ENCODE measurements at places on chromosomes 5 and 9.

- DNase-seq = no peak
Observed at GRCh38 chr5:44486591-44486990, 97.4 kb upstream of the FGF10 start.

- no peak for DNase-seq
Observed at GRCh38 chr9:124481115-124481514, 26.1 kb downstream of the NR5A1 start.

DNA sequence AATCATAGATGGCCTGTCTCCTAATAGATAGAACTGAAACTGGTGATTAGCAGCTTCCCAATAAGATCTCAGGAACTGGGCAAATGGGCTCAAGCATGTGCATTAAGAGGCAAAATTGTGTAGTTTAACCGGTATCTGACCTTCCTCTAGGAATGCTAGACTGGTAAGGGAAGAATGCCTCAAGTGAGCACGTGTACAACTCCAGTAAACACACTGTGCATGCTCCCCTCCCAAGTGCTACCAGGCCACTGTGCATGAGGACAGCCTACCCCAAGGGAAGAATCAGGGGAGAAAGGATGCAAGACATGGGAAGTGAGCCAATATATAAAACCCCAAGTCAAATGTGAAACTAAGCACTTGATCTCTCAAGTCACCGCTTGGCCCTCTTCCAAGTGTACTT lies 1157.4 kb upstream of the CDH18 start:
- DNase-seq = no peak

GRCh38 chr9:94600715-94601114 lies 7.1 kb upstream of the FBP2 start:
- DNase-seq = no peak

GRCh38 chr5:167916261-167916691 lies 375.2 kb upstream of the WWC1 start:
- DNase-seq = no peak

- DNase-seq = no peak
Observed at GRCh38 chr9:137224830-137225694, at the start of gene CYSRT1. Gene CYSRT1 (plus strand): TSS chr9:137225174. CDS start chr9:137225622, 448 bp downstream.

DNA sequence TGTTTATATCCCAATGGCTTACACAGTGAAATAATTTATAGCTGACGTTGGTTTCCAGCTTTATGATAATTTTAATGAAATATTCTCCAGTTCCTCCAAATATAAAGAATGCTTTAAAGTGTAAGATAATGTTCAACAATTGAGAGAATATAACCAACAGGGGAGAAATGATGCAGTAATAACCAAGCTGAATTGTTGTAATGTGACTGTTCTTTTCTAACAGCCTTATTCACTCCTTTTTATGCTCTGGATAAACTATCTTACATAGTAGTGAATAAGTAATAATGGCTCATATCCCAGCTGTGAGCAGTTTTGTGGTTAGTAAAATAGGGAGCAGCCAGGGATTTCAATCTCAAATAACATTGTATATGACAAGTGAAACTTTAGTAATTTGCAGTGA lies 2348.7 kb upstream of the ACO1 start:
- DNase-seq = no peak

- DNase-seq = no peak
Observed at GRCh38 chr5:135323227-135323626, 75.8 kb downstream of the MACROH2A1 start.

DNA sequence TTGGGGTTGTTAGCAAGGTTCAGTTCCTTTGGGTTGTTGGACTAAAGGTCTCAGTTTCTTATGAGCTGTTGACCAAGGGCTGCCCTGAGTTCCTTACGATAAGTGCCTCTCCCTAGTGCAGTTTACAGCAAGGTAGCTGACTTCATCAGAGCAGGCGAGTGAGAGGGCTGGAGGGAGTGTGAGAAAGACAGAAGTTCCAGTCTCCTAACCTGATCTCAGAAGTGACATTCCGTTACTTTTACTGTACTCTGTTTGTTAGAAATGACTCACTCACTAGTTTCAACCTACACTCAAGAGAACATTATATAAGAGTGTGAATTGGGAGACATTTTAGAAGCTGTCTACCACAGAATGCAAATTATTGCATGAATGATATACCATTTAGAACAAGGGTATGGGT lies 21.2 kb upstream of the IL31RA start:
- DNase-seq = no peak

- DNase-seq = no peak
Observed at GRCh38 chr5:19319252-19319651, 668.7 kb downstream of the CDH18 start.

DNA sequence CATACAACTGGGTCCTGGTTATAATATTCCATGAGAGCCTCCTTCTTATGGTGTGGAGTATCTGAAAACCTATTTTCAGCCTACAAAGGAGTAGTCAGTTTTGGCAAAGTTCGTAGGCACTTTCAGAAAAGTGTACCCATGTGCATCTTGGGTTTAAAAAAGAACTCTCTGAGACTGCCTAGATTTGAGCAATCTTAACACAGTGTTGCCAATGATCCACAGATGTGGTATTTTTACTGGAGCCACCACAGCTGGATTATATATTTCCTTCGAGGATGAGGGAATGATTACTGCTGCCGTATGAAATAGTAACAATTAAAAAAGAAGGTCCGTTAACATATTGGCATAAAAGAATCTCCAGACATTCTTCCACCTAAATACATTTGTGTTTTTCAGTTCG lies 1.1 kb downstream of the PALM2AKAP2 start:
- DNase-seq = no peak

DNA sequence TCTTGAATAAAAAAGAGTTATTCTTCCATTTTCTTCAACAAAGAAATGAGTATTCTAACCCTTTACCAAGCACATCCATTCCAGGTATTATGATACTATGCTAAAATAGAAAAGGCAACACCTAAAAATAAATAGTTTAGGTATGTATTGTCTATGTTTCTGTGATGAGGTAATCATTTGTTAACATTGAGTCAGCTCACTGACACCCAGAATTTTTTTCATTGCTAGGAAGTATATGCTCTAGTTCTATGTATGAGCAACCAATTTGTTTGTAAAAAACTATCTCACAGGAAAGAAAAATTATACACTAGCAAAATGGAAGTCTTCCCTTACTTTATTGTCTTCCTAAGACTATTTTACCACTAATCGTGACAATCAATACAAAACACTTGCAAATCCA lies 615.6 kb upstream of the GRIN3A start:
- no peak for DNase-seq

GRCh38 chr5:58016358-58016757 lies 443.5 kb downstream of the PLK2 start:
- DNase-seq = no peak

GRCh38 chr5:94396687-94397086 lies 221.7 kb downstream of the KIAA0825 start:
- no peak for DNase-seq

- DNase-seq = no peak
Observed at GRCh38 chr5:136039202-136039601, 10.4 kb downstream of the TGFBI start.

DNA sequence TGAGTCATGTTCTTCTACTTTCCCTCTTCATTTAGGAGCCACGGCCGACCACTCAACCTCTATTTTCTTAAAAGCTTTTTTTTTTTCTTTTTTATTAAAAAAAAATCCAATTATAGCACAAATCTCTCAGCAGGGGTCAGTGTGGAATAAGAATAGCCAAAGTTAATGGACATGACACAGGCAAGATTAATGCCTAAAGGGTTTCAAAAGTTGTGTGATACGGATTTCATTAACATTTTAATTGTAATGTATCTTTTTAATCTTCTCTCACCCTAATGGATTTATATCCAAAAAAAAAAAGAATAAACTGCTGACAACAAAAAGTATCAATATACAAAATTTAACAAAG lies 5.4 kb downstream of the NACC2 start:
- DNase-seq = no peak

- DNase-seq = no peak
Observed at GRCh38 chr9:105238302-105238701, 6.1 kb upstream of the SLC44A1 start.

- DNase-seq = no peak
Observed at GRCh38 chr9:20702570-20702969, 18.5 kb downstream of the FOCAD start.

DNA sequence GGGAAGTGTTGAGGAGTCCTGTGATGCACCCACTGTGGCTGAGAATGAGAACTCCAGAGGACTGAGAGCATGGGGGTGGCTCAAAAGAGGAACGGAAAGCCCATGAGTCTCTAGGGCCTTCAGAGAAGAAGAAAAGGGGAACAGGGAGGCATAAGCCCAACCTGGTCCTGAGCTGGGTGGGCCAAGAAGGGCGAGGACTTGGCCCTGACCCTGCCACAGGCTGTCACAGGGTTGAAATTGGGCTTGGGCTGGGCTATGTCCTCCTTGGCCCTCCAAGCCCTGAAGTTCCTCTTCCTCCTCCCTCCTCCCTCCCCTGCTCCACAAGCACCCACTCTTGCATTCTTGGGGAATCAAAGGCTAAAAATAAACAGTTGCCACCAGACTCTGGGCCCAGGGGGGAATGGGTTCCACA lies 49.3 kb upstream of the PPARGC1B start:
- DNase-seq = no peak

DNA sequence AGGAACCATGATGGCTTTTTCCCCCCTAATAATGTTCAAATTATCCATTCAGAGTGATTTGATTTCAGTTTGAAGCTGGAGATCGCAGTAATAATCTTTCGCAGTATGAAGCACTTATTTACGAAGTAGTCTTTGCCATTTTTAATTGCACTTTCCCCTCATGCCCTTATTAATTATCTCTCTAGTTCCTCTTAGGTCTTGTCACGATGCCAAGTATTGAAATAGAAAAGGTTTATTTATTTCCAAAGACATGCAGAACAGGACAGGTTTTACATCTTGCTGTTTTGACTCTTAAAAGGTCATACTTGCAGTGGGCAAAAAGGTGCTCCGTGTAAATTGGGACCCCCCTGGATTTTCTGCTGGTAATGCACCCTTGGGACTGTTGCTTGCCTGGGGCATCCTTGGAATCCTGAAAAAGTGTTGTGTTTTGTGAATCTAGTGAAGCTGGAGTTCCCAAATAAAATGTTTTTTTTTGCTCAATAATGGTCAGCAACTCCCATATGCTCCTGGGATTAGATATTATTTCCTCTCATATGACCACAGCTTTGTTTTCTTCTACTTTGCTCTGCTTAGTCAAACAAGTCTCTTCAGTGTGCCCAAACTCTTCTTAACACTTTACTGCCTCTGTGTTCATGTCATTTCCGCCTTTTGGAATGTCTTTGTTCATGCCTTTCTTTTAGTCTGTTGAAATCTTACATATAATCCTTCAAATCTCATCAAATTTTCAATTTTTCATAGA lies 278.3 kb downstream of the TMEM38B start:
- no peak for DNase-seq

- no peak for DNase-seq
Observed at GRCh38 chr5:5667136-5667554, 244.7 kb downstream of the ICE1 start.

DNA sequence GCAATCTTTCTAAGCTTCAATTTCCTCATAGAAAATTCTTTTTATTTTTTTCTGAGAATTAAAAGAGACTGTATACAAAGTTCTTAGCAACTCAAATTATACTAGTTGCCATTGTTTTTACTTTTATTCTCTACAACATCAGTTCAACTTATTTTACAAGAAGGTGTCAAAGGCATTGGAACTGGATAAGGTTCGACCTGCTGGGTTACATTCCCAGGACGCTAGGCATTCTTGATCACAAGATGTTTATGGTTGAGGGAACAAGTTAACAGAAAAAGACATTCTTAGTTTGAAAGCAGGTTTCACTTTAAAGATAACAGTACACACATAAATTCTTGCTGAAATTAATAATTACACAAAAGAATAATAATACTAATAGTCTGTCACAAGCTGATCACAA lies 163.5 kb upstream of the SNX2 start:
- no peak for DNase-seq

Measured in DMS153 (cell line).